ENCODE measurements at places on chromosomes 5 and 9. TPM values are rescaled to one million over a fixed set of nuclear protein-coding genes. Genes with fewer than 3 reads are reported as not detected.

- H3K4me3 ChIP-seq, result peak overlapping the region; percentile 57
- H3K4me1 ChIP-seq, result peaks cover 4% of the 10 kb centered on the region
- no peak for DNase-seq
- peaks cover 19% of the 10 kb centered on the region for H3K27me3 ChIP-seq
- H3K27ac ChIP-seq, result no peak overlapping the region
- peaks cover 3% of the 10 kb centered on the region for H3K36me3 ChIP-seq
Measured at GRCh38 chr9:38622288-38622674, 1.9 kb upstream of the ANKRD18A start.

DNA sequence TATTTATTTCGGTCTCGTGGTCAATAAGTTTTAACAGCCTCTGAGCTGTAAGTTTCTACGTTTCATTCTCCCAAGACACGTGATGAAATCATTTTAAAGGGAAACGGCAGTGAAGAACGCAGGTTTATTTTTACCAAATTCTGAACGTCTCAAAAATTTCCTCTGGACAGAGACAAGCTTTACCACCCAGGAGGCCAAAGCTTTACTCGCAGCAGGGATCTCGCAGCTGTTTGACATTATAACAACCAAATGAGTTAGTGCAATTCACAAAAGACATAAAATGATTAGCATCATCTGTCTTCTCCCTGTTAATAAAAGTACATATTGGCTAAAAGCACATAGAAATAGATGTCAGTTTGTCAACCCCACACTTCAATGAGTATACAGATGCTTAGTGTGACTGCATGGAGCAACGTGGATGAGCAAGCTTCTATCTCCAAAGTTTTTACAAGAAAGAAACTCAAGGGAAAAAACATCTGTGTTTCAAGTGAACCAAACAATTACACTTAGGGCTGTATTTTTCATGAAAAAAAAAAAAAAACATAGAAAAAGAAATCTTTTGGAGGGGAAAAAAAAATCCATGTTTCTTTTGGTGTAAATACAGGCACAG lies 2.5 kb downstream of the SEMA5A start:
- H3K27ac ChIP-seq, result no peak overlapping the region
- no peak overlapping the region for H3K4me3 ChIP-seq
- H3K4me1 ChIP-seq, result peaks cover 3% of the 10 kb centered on the region
- H3K27me3 ChIP-seq, result peaks cover 3% of the 10 kb centered on the region

DNA sequence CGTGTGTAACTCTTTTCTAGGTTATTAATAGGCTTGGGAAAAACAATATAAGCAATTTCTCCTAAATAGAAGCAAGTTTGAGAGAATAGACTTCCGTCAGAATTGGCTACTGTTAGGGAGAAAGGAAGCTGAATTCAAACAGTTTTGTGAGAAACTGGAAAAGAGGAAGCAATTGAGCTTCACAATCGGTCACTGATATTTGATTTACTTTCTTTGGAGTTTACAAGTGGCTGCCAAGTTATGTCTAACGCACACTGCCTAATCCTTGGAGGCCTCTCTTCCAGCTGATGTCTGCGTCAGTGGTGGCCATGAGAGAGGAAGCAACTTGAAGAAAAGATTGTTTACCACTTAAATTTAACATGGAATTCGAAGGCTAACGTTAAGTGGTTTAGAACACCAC lies 319.5 kb downstream of the ADGRV1 start:
- no peak overlapping the region for H3K27ac ChIP-seq
- no peak overlapping the region for H3K4me3 ChIP-seq
- no peak for DNase-seq
- H3K27me3 ChIP-seq, result no peaks in the 10 kb centered on the region

DNA sequence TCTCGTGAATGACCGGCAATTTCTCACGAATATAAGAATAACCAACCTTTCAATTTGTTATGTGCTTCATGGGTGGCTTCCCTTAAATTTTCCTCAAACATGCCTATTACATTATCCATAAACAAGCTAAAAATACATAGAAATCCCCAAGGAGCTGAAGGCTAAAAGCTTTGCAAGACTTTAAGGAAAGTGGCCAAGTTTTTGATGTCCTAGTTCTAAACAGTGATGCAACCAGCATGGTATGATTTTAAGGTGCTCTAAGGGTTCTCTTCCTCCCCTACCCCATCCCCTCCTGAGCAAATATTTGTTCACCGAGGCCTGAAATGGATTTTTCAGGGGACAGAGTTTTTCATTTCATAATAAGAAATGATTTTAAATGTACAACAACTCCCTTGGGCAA lies 79.8 kb downstream of the RGS7BP start:
- no peak for DNase-seq
- H3K27me3 ChIP-seq, result no peaks in the 10 kb centered on the region
- no peaks in the 10 kb centered on the region for H3K36me3 ChIP-seq

GRCh38 chr5:1808439-1808838 lies 7.2 kb downstream of the NDUFS6 start:
- peaks cover 29% of the 10 kb centered on the region for H3K36me3 ChIP-seq
- DNase-seq, result no peak
- H3K27ac ChIP-seq, result no peak overlapping the region
- H3K27me3 ChIP-seq, result no peaks in the 10 kb centered on the region
- no peak overlapping the region for H3K4me3 ChIP-seq

DNA sequence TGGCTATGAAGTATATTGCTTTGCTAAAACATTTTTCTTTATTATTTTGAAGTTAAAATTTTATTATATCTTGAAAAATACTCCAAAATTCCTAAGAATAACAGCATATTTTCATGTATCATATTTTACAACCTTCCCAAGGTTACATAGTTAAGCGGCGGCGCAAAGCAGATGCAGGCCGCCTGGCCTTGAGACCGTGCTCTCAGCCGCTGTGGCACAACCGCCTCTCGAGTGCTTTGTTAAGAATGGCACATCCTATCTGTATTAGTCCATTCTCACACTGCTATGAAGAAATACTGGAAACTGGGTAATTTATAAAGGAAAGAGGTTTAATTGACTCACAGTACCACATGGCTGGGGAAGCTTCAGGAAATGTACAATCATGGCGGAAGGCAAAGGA lies 228.8 kb downstream of the ARRDC3 start:
- no peaks in the 10 kb centered on the region for H3K27me3 ChIP-seq
- DNase-seq, result no peak
- no peak overlapping the region for H3K27ac ChIP-seq
- H3K36me3 ChIP-seq, result peaks cover 3% of the 10 kb centered on the region

DNA sequence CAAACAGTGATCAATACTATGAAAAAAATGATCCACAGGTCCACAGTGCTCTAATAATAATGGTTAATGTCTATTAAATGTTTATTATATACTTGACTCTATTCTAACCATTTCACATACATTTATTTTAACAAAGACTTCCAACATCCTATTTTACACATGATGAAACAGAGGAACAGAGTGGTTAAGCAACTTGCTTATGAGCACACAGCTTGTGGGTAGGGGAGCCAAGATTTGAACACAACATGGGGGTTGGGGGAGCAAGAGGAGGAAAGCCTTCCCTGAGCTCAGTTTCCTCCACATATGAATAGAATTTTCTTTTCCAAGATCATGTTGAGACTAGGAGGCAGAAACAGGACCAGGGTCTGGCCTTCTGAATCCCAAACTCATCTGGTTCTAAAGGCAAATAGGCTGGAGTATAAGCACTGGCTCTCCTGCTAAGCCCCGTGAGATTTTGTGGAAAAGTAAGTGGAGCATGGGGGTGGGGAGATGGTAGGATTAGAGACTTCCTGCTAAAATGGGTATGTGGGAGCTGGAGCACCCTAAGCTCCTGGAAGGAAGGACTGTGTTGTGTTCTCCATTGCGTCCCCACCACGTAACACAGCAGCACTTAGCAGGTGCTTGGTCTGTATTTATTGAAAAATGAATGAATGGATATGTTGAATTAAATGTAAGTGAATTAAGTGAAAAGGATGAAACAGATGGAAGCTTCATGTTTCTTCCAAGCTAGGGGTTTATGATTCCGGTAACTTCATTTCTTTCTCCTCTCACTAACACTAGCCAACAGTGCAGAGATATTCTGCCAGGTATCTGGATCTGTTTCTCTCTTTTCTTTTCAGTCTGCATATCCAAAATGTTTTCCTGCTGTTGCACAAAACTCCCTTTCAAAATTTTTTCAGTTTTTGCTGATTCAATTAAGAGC lies 26.9 kb upstream of the GALNT10 start:
- no peaks in the 10 kb centered on the region for H3K36me3 ChIP-seq
- peaks cover 15% of the 10 kb centered on the region for H3K4me1 ChIP-seq
- DNase-seq, result no peak
- no peak overlapping the region for H3K4me3 ChIP-seq

GRCh38 chr9:21761309-21761901 lies 41.0 kb upstream of the MTAP start:
- H3K4me3 ChIP-seq, result no peak overlapping the region
- H3K27ac ChIP-seq, result no peak overlapping the region
- H3K27me3 ChIP-seq, result peaks cover 43% of the 10 kb centered on the region
- DNase-seq, result no peak
- H3K4me1 ChIP-seq, result no peaks in the 10 kb centered on the region

- H3K4me1 ChIP-seq, result no peaks in the 10 kb centered on the region
- H3K27me3 ChIP-seq, result no peaks in the 10 kb centered on the region
- H3K36me3 ChIP-seq, result no peaks in the 10 kb centered on the region
- H3K4me3 ChIP-seq, result no peak overlapping the region
Measured at GRCh38 chr5:109524555-109524954, 114.8 kb upstream of the PJA2 start.

Gene RNF38
- total RNA-seq, result 60.9 TPM

Gene NREP
- total RNA-seq, result 271 TPM

Gene TTC39B
- 9.5 TPM for total RNA-seq

Gene ZNF622
- total RNA-seq, result 30.8 TPM

Gene MEGF10
- 43.2 TPM for total RNA-seq

Gene PCDHGA3
- 0.39 TPM for total RNA-seq

Gene HRCT1
- not detected for total RNA-seq

Data from H1 (cell line).